ENCODE measurements at places on chromosomes 2 and 18. TPM values are rescaled to one million over a fixed set of nuclear protein-coding genes. Genes with fewer than 3 reads are reported as not detected.

Gene EGR4
- total RNA-seq = under 0.01 TPM

Gene DUSP2
- total RNA-seq = 1.2 TPM

Gene ALKAL2
- total RNA-seq = not detected

Gene SIGLEC15
- total RNA-seq = not detected

Gene GORASP2
- 23.5 TPM for total RNA-seq

Gene GPR75
- 1.1 TPM for total RNA-seq

Gene TMEM247
- not detected for total RNA-seq

Measured in dermis lymphatic vessel endothelial cell (primary cell).